ENCODE measurements at places on chromosomes 2 and 18. TPM values are rescaled to one million over a fixed set of nuclear protein-coding genes. Genes with fewer than 3 reads are reported as not detected.

The FBXO48 gene
- 2.7 TPM for total RNA-seq

DNA sequence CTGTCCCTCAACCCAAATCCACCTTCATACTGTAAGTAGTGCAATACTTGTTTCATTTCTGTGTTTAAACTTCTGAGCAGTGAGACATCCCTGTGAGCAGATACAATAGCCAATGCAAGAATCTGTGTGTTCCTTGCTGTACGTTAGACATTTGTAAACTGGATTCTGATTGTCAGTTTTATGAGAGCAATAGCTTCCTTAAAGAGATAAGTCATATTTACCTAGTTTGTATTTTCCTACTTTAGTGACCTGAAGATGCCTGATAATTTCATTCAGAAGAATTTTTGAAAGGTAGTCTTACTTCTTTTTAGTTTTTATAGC is 90.7 kb downstream of the DPP4 start:
- no peak overlapping the region for H3K4me3 ChIP-seq
- no peak overlapping the region for H3K27ac ChIP-seq
- no peaks in the 10 kb centered on the region for H3K27me3 ChIP-seq
- no peak for DNase-seq
- H3K4me1 ChIP-seq, result peaks cover 7% of the 10 kb centered on the region

DNA sequence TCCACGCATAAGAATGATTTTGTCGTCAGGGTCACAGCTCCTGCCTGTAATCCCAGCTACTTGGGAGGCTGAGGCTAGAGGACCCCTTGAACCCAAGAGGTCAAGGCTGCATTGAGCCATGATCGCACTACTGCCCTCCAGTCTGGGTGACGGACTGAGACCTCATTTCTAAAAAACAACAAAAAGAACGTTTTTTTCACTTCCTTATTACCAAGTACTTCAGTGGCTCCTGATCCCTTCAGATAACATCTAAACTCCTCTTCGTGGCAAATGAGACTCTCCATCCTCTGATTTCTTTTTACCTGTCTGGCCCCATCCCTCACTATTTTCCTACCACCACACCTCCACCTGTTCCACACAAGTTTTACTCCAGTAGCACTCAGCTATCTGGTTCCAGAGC is 105.4 kb upstream of the TLK1 start:
- no peak overlapping the region for H3K27ac ChIP-seq
- H3K4me3 ChIP-seq, result no peak overlapping the region
- H3K36me3 ChIP-seq, result no peaks in the 10 kb centered on the region

DNA sequence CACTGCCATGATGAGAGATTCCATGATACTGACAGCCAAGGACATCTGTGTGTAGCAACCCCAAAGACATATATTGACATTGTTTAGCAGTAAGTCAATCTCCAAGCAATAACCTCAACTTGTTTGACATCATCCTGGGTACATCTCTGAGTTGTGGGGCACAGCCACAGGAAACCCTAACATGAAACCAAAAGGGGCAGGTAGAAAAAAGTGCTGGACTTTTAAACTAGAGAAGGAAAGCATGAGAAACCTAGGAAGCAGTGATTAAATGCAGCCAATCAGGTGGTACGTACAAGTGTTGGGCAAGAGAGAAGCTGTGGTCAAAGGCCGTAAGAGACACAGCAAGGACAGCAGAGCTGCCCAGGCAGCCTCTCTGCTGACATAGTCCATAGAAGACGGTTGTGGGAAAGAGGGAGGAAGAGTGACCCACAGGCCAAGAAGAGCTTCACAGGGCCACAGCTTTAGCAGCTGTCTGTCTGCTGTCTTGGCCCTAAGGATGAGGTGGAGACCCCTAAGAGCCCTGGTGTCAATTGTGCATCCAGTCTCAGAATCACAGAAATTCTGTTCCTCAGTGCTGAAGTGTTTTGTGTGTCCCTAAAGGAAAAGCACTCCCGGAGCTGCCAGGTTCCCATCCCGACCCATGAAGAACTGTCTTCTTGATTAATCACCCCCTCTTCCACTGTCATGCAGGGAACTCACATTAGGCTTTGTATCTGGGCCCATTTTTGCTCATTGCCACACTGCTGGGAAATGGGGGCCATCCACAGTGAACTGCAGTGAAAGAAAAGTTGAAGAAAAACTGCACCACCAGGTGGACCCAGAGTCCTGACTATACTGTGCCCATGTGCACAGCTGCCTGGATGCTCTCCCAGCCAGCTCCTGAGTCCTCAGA is 25.4 kb upstream of the CHN1 start:
- H3K27ac ChIP-seq, result no peak overlapping the region
- no peaks in the 10 kb centered on the region for H3K36me3 ChIP-seq
- no peaks in the 10 kb centered on the region for H3K4me1 ChIP-seq
- peak; percentile 23 for DNase-seq
- no peaks in the 10 kb centered on the region for H3K27me3 ChIP-seq

DNA sequence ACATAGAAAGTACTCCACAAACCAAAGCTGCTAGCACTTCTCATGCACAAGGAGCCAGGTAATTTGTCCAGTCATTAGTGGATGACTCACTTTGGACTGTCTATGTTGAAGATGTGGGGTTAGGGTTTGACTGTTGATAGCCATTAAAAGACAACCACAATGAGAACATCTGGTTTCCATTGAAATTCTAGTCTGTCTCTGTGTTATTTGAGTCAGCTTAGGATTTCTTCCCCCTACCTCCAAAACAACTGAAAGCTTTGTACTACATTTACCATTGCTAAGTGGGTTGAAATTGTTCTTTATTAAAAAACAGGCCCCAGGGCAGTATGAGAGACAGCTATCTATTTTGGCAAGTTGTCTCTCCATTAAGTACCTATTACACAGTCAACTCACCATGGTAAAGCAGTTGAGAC is 50.2 kb upstream of the ANKRD44 start:
- H3K27ac ChIP-seq, result no peak overlapping the region
- H3K27me3 ChIP-seq, result no peaks in the 10 kb centered on the region
- no peak for DNase-seq
- H3K4me3 ChIP-seq, result no peak overlapping the region
- H3K4me1 ChIP-seq, result no peaks in the 10 kb centered on the region

DNA sequence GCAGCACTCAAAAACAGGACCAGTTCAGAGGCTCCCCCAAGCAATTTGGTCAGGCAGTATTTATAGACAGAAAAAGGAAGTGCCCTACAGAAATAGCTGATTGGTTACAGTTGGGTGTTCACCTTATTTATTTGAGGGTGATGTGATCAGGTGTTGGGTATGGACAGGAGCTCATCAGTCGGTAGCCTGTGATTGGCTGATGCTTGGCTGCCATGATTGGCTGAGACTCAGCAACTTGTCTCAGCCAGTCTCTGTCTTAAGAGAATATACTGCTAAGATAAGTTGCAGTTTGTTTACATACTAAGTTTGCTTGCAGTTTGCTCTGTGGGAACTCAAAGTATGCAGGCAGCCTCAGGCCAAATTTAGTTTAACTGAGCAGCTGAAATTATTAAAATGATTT is 9.4 kb downstream of the ABCG8 start:
- no peak for DNase-seq
- no peaks in the 10 kb centered on the region for H3K4me1 ChIP-seq
- H3K27me3 ChIP-seq, result no peaks in the 10 kb centered on the region
- H3K4me3 ChIP-seq, result no peak overlapping the region
- no peaks in the 10 kb centered on the region for H3K36me3 ChIP-seq
- no peak overlapping the region for H3K27ac ChIP-seq

The CNTNAP5 gene
- not detected for total RNA-seq

GRCh38 chr2:129201696-129202095 is 777.8 kb upstream of the RAB6C start:
- no peak overlapping the region for H3K27ac ChIP-seq
- DNase-seq, result no peak

The ELOA2 gene
- not detected for total RNA-seq

All from CD4-positive, CD25-positive, alpha-beta regulatory T cell (primary cell).